NCI-H187 treated with DMSO at 0.1 percent for 48 hours (cell line): ENCODE measurements at places on chromosomes 3 and 15.

- DNase-seq: no peak
These were observed 541.1 kb downstream of the NLGN1 start for GRCh38 chr3:173938616-173939015.

DNA sequence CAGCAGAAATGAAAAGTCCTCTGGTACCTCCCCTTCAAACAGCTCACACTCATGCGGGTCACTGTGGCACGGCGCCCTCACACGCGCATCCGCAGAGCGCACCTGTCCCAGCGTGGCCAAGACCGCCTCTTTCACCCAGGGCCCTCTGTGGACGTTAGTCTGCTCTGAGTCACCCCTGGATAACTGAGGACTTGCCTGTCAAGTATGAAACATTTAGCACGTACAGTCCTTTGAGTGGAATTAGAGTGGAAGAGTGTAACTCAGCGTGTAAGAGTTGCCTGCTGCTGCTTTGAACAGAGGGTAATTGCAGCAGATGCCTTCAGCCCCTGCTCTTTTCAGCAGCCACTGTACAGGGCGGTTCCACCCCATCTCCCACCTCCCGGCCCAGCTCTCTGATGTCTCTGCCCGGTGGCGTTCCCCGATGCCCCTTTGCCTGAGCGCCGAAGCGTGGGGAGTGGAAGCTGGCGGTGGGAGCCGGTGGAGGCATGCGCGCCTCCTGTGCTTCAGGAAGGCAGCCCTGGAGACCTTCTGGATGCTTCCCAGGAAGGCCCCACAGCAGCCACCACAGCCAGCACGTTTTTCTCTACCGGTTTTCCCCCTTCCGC lies 23.0 kb downstream of the CPN2 start:
- no peak for DNase-seq

DNA sequence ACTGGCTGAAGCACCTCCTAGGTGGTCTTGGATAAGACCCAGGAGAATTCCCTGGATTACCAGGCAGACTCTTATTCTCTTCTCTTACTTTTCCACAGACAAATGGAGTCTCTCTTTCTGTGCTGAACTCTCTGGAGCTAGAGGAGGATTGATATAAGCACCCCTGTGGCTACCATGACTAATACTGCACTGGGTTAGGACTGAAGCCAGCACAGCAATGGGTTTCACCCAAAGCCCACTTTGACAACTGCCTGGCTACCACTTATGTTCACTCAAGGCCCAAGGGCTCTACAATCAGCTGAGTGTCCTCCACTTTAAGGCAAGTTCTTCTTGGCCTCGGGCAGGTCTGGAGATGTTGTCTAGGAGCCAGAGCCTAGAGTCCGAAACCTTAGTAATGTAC lies 225.5 kb downstream of the DIPK2A start:
- no peak for DNase-seq

DNA sequence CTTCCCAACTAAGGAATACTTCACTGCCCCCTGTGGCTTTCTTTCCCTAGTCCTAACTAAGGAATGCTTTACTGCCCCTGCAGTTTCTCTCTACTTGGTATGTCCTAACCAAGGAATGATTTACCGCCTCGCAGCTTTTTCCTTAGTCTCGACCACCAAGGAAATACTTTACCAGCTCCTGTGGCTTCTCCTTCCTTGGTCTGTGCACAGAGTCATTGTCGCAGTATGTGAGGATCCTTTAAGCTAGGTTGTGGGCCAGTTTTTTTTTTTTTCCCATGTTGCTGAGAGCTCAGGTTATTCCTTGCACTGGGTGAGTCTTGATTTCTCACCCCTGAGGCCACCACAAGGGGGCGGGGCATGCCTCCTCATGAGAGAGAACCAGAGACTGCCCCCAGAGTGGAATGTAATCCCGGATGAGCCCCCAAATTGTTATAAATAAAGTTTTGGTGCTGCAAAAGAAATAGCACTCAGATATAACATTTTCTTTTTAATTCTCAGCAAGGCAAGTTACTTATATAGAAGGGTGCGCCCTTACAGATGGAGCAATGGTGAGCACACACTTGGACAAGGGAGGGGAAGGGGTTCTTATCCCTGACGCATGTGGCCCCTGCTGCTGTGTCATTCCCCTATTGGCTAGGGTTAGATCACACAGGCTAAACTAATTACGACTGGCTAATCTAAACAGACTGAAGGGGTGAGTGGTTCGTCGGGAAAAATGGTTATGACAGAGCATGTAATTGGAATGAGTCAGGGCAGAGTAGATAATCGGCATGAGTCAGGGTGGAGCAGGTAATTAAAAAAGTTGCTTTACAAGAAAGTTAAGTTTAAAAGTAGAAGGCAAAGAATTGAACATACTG lies 27.0 kb downstream of the NDUFB4 start:
- no peak for DNase-seq

- no peak for DNase-seq
These were observed 161.1 kb upstream of the ANKRD28 start for GRCh38 chr3:15958692-15959433.

- no peak for DNase-seq
These were observed 12.5 kb downstream of the ARPP21 start for GRCh38 chr3:35651851-35652250.

DNA sequence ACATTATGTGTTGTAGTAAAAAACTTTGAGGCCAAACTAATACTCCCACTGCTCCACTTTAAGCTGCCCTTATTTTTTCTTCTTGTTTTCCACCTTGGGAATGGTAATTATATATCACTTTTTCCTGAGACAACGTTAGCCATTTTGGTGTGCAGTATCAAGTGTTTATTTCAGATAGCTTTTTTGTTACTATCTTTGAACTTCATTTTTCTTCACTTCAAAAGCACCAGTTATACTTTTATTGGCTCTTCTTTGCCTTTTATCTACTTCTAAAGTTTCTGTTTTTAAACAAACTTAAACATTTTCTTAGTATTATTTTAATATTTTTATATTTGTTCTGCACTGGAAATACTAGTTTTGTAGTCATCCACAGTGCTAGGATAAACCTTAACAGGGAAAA lies 6.5 kb downstream of the TOPAZ1 start:
- DNase-seq: no peak

GRCh38 chr3:84100861-84101260 lies 857.9 kb upstream of the CADM2 start:
- no peak for DNase-seq

GRCh38 chr3:130831719-130832400 lies 62.0 kb upstream of the ATP2C1 start:
- DNase-seq: no peak
